LHCN-M2 (cell line): ENCODE measurements at places on chromosomes 16 and 17.

DNA sequence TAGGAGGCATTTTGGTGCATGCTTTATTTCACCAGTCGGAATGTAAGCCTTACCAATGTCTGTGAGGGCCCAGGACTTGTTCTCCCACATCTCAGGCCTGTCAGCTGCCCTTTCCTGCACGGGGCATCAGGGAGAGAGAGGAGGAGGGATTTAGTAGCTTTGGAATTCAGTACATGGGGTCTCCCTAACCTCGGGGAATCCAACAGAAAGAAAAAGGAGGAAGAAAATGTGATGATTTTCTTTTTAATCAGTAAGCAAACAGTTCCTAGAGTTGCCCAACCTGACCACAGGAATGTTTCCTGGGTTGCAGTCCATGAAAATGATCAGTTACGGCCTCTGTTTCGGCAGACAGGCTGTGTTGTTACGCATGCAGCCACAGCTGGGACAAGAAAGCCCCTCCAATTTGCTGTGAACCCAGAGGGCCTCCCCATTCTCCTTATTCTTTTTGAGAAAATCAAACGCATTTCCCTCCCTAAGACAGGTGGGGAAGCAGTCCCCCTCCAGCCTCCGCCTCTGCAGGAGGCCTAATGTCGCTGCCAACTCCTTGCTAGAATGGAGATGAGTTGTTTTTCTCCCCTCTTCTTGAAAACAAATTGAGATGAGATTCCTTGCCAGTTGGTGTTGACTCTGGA is 53.1 kb upstream of the TANGO6 start:
- peak; percentile 79 for DNase-seq

GRCh38 chr16:8537691-8538342 is 52.5 kb downstream of the TMEM114 start:
- no peak for DNase-seq

DNA sequence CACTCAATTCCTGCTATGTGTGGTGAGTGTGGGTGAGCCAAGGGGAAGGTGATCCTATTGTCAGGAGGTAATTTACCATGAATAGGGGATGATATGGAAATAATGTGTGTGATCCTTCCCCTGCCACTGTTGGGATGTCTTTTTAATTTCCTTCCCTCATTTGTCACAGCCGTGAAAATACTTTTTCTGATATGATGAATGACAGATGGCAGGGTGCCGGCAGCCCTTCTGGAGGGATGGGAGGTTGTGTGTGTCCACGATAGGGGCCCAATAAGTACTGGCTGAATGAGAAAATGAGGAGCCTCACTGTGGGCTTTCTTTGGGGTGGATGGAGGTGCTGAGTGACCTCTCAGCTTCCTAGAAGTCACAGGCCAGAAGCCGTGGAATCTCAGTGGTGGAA is 109.5 kb downstream of the PRKCB start:
- DNase-seq: no peak

GRCh38 chr16:14095883-14096551 is 24.9 kb downstream of the MRTFB start:
- peak; percentile 32 for DNase-seq

DNA sequence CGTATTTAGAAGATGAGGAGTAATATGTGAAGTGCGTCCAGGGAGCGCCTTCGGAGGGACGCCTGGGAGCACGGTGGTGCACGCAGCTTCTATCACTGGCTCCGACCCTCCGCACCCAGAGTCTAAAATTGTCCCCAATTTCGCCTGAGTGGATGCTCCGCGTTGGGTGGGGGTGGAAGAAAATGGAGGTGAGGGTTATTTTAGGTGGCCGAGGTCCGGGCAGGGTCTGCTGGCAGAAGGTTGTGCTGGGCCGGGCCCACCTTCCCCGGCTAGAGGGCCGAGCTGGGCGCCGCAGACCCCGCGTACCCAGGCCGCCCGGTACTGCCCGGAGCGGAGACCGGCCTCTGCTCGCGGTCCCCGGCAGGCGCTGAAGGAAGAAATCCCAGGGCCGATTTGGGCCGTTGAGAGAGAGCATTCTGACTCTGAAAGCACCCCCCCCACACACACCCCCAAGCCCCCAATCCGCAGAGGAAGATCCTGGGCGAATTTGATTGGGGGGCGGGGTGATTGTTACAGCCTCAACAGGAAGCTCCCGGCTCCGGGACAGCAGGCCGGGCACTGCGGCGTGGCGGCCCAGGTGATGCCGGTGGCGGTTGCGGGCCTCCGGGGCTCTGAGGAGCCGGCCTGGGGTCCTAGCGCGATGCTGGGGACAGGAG is 3.0 kb downstream of the BAHCC1 start:
- DNase-seq: no peak

GRCh38 chr17:63955232-63955631 is 17.5 kb downstream of the SCN4A start:
- DNase-seq: no peak

GRCh38 chr17:37276475-37276874 is 99.3 kb upstream of the C17orf78 start:
- DNase-seq: no peak

- no peak for DNase-seq
These were observed 200.7 kb upstream of the CACNG5 start for GRCh38 chr17:66634193-66634592.

DNA sequence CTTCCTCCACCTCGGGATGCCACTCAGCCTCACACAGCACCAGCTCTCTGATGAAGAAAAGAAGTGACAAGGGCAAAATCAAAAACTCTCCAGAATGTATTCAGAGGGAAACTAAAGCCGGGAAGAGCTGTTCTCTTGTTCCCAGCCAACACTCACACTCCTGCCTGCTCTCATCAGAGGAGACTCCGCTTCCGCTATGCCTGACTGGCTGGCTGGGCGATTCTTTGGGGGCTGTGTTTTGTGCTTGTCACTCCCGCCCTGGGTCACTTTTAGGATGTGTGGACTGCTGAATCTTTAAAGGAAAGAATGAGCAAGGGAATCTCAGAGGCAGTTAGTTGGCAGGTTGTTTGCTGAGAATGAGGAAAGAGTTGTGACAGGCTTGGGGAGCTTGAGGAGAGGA is 54.6 kb upstream of the TBX2 start:
- DNase-seq: no peak

DNA sequence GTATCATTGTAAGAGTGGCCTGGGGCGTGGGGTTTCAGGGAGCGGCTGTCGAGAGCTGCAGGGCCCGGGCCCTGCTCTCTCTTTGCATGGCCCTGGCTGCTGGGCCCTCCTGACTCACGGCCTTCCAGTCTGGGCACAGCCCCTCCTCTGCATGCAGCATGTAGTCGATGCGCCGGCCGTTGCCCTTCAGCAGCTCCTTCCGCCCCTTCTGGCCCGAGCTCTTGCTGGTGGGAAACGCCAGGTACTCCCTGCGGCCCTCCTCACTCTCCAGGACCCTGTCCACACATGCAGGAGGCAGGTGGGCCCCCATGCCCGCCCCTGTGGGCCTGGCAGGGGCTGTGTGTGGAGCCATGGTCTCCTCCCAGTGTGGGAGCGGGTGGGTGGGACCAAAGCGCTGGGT is 50.7 kb downstream of the PRMT7 start:
- DNase-seq: no peak
